Psoas muscle (tissue), 8 donors: ENCODE measurements at places on chromosomes 5 and 9.

DNA sequence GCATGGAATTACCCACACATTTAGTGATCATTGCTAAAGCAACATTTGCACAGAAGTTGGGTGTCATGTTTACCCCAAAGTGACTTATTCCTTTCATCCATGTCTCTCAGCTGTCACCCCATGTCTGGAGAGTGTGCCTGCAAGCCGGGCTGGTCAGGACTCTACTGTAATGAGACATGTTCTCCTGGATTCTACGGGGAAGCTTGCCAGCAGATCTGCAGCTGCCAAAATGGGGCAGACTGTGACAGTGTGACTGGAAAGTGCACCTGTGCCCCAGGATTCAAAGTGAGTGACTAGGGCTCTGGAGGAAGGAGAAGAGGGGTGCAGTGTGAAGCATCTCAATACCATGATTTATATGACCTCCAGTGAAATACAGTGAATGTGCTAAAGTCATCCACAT lies 99.9 kb upstream of the PRRC1 start:
- no peak for DNase-seq

DNA sequence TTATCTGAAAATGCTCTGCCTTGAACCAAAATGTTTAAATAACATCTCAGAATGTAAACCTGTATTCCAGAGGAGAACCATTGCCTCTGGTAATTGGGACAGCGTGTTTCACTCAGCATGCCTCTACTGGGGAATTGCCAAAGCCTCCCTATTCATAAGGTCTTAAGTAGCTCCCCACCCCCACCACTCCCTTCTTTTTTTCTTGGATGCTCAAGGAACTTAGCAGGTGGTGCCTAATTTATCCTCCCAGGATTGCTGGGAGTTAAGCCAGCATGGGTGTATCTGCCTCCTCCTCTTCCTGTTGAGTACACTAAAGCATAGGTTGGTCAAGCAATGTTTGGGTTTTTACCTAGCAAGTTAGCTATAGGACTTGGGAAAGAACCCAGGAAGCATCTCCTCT lies 220.2 kb downstream of the DMAC1 start:
- no peak for DNase-seq

- DNase-seq, result no peak
Measured at GRCh38 chr5:122332599-122333555, 20.8 kb downstream of the SNCAIP start.

DNA sequence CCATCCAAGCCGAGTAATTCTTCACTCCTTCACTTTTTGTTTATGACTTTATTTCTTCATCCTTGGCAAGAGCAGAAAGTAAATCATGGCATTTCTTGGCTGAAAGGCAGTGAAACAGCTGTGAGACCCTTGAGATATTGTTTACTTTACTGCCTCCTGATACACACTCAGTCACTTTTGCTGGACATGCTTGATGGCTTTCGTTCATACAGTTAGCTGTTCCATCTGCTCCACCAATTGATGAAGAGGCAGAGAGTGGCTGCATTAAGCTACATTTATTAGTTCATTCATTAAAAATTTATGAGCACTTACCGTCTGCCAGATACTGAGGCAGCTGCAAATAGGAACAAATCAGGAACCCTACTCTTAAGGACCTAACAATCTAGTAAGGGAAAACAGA lies 184.4 kb upstream of the OR13F1 start:
- DNase-seq, result no peak

GRCh38 chr9:115593587-115594091 lies 475.7 kb upstream of the TNC start:
- no peak for DNase-seq

DNA sequence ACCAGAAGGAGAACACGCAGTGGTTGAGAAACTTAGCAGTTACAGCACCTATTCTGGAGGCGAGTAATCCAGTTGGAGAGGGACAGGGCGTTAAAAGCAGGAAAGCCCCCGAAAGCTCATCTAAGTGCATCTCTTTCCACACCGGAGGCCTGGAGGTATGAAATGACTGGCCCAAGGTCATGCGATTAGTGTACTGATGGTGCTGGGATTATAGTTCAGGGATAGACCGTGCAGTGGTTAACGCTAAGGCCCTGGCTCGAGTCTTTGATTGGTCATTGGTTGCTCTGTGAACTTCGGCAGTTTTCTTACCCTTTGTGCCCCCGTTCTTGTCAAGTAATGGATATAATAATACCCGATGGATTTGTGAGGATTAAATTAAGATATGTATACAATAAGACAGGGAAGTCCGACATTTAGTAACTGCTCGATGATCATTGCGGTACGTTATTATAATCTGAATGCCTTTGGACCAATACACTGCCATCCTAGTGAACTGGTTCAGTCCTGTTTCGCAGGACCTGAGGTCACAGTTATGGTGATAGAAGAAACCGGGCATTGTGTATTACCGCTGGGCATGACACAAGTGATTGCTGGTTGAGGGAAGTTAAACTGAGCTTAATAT lies 960 bp downstream of the CANX start:
- no peak for DNase-seq

- DNase-seq, result no peak
Measured at GRCh38 chr5:115723220-115723619, 93.2 kb downstream of the CDO1 start.

- no peak for DNase-seq
Measured at GRCh38 chr5:65395526-65396155, 86.1 kb downstream of the ADAMTS6 start.

GRCh38 chr9:30796764-30797163 lies 1587.7 kb upstream of the ACO1 start:
- DNase-seq, result no peak

DNA sequence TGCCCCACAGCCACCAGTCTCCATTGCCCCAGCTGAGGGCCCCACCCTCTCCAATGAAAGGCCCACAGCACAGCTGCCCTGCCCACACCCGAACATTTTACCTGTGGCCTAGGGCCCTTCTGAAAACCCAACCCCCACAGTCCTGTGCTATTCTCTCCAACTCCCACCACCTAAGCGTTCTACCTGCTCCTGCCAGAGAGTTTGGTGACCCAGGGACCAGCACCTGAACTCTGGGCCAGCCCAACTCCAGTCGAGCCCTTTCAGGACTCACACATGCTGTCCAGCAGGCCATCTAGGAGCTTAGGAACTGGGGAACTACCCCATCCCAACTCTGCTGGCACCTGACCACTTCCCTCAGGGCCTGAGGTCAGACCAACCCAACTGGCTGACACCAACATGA lies 562.3 kb downstream of the DNAH5 start:
- DNase-seq, result no peak

DNA sequence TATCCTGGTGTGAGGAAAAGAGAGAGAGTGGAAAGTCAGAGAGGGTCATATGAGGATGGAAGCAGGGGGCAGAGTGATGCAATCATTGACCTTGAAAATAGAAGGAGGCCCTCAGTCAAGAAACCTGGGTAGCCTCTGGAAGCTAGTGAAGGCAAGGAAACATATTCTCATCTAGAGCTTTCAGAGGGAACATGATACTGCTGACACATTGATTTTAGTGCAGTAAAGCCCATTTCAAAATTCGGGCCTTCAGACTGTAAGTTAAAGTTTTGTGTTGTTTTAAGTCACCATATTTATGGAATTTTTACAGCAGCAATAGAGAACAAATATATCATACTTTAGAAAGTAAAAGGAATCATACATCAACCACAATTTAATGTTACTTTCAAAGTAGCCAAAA lies 87.0 kb downstream of the ADAMTS19 start:
- DNase-seq, result no peak

- no peak for DNase-seq
Measured at GRCh38 chr5:160668356-160668755, 183.7 kb downstream of the ATP10B start.

DNA sequence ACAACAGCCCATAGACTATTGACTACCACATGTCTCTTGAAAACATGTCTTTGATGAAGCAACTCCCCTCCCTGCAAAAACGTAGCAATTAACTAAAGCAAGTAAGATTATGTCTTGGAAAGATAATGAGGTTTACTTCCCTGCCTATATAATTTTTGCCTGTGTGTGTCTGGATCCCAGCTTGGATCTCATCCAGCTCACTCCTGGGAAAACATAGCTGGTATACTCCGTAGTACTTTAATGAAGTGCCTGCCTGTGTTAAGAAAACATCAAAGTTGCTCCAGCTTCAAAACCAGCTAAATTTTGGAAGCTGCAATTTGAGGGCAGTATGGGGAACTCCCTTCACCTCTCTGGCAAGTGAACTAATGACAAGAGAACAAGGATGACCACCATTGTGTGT lies 182.6 kb upstream of the C9orf72 start:
- DNase-seq, result no peak

- DNase-seq, result peak; percentile 72
Measured at GRCh38 chr9:19184144-19184917, 46.2 kb upstream of the DENND4C start.

GRCh38 chr5:95934207-95934804 lies 27.3 kb downstream of the ELL2 start:
- no peak for DNase-seq

DNA sequence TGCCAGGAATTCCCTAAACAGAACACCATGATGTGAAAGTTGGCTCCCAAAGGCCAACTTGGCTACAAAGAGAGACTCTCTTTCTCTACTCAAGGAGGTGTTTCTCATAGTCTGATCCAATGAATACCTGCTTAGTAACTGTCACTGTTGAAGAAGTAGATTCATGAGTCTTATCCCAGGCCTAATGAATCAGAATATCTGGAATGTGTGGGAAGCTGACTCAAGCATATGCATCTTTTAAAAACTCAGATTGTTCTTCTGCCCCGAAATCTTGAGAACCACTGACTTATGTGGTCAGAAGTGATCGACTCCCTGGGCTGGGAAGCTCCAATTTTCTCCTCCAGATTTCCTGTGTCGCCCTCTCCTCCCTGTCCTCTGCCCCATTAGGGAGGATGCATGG lies 345.6 kb downstream of the PLK2 start:
- no peak for DNase-seq

DNA sequence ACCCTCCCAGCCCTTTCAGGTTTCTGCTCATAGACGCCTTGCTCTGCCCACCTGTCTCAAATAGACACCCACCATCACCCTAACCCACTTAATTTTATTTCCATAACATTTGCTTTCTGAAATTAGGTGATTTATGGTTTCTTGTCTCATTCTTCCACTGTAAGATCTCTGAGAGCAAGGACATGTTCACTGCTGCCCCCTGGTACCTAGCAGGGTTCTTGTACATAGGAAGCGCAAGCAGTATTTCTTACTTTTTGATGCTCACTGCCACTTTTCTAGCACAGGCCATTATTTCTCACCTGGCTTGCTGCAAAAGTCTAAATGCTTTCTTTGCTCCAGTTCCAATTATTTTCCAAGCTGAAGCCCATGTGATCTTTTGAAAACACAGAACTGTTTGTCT lies 16.8 kb downstream of the C9orf57 start:
- no peak for DNase-seq

- no peak for DNase-seq
Measured at GRCh38 chr5:4866817-4867216, 273.3 kb upstream of the ADAMTS16 start.

DNA sequence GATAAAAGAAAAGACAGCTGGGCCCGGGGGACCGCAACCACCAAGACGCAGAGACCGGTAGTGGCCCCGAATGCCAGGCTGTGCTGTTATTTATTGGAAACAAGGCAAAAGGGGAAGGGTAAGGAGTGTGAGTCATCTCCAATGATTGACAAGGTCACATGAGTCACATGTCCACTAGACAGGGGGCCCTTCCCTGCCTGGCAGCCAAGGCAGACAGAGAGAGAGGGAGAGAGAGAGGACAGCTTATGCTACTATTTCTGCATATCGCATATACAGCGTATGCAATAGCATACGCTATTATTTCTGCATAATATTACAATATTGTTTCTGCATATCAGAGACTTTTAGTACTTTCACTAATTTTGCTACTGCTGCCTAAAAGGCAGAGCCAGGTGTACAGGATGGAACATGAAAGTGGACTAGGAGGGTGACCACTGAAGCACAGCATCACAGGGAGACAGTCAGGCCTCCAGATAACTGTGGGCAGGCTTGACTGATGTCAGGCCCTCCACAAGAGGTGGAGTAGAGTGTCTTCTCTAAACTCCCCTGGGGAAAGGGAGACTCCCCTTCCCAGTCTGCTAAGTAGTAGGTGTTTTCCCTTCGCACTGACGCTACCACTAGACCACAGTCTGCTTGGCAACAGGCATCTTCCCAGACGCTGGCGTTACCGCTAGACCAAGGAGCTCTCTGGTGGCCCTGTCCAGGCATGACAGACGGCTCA lies 50.3 kb downstream of the RFX3 start:
- DNase-seq, result peak; percentile 38

DNA sequence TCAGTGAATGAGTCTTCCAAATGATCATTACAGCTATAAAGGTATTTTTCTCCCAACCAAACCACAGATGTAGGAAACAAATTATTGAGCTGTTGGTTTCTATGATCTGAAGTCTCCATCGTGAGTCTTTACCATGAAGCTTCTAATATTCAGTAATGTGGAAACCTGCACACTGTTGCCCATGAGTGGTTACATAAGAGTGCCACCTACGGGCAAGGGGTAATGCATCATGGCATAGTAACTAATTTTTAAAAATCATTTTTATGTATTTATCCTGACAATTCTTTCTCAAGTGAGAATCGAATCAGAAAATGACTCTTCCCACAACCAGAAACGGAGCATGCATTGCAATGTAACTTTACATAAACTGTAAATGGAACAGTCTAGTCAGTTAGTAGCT lies 282.5 kb upstream of the SMARCA2 start:
- DNase-seq, result no peak

GRCh38 chr5:54383225-54383901 lies 72.1 kb upstream of the HSPB3 start:
- DNase-seq, result no peak

DNA sequence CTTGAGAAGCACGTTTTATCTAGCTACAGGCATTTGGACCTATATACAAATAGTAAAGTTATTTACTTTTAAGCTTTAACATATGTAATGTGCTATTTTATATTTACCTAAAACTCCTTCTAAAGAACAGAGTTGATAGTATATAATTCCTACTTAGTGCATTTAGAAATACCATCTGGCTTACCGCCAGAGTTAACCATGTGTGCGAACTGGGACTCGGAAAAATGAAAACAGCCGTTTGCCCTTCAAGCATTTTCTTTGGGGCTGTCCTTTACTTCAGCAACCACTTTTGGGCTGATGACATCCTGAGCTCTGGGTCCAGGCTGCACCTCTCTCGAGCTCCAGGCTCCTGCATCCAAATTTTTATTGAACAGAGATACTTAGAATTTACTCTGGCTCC lies 21.9 kb upstream of the DHFR start:
- no peak for DNase-seq

DNA sequence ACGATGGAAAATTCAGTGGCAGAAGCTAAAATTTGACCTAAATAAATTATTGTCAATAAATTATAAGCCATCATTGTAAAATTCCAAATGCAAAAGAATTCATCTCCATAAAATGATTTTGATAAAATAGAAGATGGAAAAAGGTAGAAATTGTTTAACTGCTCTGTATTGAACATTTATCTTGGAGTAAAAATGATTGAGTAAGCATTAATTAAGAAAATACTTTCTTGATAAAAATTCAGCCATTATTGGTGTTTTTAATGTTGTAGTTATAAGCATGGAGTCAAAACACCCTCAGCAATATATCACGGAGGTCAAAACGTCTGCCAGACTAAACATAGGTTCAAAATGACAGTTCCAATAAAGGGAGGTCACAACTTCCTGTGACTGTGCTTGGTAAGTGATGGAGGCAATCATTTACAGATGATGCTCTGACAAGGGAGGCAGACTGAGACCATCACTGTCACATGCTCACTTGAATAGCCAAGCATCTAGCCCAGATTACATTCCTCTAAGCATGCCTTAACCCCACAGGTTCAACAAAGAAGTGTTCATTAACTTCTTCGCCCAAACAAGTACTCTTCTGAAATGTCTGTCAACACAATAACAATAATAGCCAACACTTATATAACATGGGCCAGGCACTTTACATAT lies 69.5 kb downstream of the SH3TC2 start:
- no peak for DNase-seq

- DNase-seq, result peak; percentile 33
Measured at GRCh38 chr9:2241461-2241835, 226.3 kb downstream of the SMARCA2 start.
